ENCODE measurements at places on chromosomes 1 and 21.
A peak's percentile ranks its signal among the peaks of the same experiment; 100 is the strongest.

- no peak for DNase-seq
Measured at GRCh38 chr1:180190091-180190490, 35.4 kb downstream of the QSOX1 start.

DNA sequence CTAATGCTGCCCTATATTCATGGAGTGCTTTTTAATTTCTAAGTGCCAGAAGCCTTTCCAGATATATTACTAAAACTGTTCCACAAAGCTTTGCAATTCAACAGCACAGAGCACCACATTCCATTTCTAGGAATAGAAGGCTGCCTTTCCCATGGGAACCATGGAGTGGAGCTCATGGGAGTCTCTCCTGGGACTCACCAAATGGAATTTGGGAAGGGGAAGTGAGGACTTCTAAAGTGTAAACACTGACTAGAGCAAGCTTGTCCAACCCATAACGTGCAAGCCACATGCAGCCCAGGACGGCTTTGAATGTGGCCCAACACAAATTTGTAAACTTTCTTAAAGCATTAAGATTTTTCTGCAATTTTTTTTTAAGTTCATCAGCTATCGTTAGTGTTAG, 190.4 kb upstream of the TNR start:
- peak; percentile 85 for DNase-seq

DNA sequence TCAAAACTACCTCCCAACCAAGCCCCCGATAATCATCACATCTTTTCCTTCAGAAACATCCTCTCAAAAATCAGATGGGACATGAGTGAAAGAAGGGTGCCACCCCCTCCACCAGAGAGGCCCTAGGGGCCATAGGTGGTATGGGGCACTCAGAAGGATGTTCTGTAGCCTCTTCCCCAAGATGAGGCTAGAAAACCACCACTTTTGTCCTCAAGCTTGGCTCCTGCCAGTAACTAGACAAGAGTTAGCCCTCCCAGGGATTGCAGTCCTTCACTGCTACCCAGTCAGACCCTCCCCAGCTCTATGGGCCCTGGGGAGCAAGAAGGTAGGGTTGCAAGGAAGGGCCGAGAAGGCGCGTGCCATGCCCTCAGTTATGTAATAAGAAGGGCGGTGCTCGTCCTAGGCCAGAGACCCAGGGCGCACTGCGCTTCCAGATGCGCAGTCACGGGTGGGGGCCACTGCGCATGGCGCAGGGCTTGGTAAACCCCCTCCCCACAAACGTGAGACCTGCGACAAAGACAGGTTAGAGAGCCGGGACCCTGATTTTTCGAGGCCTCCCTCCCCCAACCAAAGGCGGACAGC, 69.7 kb downstream of the CD46 start:
- DNase-seq, result no peak

DNA sequence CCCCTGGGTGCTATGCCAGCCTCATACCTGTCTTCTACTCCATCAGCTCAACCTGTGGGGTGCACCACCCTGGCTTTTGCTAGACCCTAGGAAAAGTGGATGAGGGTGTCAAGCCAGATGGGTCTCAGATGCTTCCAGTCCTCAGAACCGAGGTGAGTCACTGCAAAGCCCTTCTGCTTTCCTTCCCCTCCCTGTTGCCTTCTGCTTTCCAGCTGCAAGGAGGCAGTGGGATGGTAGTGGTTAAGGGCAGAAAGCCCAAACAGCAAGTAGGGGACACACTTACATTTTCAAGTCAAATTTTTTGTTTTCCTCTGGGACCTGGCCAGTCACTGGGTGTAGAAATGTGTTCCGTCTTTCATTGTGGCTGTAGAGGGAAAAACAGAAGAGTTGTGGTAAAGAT, 60.7 kb upstream of the GOLT1A start:
- DNase-seq, result peak; percentile 45

DNA sequence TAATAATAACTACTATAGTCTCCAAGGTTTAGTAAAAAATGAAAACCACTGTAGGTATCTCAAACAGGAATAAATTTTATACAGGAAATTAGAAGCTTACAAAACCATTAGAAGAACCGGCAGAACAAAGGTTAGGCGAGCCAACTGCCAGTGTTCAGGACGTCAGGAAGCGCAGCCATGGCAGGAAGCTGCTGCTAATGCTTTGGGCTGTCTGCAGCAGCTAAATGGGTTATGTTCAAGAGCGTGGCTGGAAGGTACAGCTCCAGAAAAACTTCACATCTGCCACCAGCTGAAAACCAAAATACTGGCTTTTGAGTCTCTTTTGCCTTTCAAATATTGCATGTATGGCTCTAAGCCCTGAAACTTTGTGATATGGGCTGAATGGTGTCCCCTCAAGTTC, 35.7 kb upstream of the MYSM1 start:
- DNase-seq, result no peak

DNA sequence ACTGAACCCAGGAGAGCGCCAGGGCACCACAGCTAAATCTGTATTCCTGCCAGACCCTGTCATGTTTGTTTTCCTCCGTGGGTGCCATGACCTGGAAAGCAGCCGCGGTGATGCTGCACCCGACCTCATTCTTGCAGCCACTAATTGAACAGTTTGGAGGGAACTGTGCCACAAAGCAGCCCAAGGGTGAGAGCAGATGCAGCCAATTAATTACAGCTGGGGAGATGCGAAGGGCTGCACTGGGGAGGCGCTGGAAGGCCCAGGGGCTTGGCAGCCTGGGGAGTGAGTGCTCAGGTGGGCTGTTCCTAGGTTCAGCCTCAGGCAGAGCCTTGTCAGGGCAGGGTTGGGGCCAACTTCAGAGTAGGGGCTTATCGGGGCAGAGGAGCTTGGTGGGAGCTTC, 158.4 kb upstream of the CD34 start:
- DNase-seq, result no peak

DNA sequence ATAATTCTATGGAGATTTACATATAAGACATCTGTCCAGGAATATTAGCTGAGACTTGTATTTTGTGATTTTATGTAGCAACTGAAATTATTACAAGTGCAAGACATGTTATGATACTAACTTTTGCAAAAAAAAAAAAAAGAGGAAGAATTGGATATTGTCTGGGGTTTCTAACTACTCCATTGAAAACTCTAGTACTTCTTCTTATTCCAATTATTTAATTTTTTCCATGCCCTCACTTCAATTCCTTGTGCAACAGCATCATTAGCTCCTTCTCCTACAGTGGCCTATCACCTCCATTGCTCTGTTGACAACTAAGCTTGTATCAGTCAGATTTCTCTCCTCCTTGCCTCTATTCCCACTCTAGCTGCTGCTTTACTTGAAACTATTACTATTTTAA, 126.6 kb downstream of the PTPRC start:
- no peak for DNase-seq

DNA sequence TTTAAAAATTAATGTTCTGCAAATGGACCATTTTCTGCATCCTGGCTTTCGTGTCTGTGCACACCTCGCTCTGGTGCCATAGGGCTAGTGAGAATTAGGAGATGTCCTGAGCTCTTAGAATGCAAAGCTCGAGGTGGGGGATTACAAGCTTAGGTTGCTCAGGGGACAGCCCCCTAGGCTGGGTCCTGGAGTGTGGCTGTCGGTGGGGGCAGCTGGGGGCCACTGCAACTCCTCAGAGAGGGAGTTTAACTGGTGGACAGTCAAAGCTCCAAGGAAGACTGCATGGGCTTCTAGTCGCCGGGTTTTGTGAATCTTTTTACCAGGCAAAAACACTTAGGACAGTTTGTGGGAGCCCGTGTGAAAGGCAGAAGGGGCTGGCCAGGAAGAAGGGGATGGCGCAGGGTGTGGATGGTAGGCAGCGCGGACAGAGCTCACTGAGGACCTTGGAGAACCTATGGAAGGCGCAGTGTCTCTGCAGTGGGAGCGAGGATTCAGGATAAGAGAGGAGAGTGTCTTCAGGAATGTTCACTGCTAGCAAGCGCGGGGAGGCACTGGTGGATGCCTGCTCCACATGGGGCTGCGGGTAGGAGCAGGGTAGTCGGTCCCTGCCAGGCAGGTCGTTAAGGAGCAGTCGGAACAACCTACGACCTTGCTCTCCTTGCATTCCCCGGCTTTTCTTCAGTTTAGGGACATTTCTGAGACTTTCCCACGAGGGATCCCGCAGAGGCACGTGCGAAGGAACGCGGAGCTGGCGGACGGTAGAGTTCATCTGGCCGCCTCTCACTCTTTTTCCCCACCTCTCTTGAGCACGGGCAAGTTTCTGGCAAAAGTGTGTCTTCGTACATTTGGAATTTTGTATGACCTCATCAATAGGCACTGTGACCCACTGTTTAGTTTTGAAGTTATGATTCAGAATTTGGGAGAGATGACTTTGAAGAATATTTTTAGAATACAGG, 12.9 kb upstream of the KCNE1 start:
- DNase-seq, result peak; percentile 60

- no peak for DNase-seq
Measured at GRCh38 chr1:182128502-182128901, 67.0 kb upstream of the ZNF648 start.

DNA sequence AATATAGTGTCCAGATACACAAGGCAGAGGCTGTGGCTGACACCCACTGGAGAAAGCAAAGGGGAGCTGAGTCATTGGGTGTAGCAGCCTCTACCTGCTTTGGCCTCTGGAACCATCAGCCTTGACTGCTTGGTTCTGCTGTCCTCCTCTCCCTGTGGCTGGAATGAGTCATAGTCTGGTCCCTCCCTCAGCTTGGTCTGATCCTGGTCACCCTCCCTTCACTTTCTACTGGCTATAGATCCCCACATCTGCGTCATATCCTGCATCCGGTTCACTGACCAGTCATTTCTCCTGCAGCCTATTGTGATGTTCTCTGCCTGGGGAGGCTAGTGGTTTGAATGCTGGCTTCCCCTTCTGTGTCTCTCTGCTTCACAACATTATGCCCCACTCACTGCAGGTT, 372.8 kb upstream of the DAB1 start:
- no peak for DNase-seq

GRCh38 chr1:19081218-19081893, 124.9 kb upstream of the IFFO2 start:
- peak; percentile 81 for DNase-seq

DNA sequence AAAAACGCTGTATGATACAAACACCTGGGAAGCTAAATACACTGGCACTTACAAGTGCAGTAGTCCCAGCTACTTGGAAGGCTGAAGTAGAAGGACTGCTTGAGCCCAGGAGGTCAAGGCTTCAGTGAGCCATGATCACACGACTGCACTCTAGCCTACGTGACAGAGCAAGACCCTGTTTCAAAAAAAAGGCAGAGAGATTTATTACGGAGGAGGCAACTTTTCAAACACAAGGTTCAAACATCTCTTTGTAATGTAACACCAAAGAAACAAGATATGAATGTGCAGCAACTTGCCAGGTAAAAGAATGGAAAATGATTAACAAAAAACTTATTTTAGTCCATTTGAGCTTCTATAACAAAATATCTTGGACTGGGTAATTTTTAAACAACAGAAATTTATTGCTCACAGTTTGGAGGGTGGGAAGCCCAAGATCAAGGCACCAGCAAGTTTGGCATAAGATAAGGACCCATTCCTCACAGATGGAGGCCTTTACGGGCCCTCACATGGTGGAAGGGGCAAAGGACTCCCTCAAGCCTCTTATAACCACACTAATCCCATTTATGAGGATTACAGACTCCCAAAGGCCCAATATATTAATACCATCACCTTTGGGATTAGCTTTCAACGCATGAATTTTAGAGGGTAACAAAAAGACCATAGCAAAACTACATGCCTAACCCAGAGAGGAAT, 73.3 kb downstream of the EVI5 start:
- DNase-seq, result peak; percentile 25

GRCh38 chr21:39384674-39385298, 35.9 kb upstream of the HMGN1 start:
- no peak for DNase-seq

DNA sequence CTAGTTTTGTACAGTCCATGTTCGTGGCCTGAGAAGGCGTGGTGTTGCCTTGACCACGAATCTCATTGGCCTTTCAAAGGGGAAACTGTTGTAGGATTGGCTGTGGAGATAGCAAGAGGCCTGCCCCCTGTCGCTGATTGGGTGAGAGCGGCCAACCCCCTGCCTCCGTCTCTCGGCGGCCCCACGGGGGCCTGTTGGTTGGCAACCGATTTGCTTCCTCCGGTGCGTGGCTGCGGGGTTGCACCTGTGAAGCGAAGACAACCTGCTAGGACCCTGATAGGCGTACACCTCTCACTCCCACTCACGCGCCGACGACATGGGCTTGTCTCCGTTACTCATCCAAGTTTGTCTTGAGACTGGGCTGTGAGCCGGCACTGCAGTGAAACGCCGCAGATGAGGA, at the start of gene UBE2U:
UBE2U (plus strand) TSS at position 204 of the 400 bp plus-strand sequence. CDS start 428 bp downstream, outside the sequence.
- no peak for DNase-seq

DNA sequence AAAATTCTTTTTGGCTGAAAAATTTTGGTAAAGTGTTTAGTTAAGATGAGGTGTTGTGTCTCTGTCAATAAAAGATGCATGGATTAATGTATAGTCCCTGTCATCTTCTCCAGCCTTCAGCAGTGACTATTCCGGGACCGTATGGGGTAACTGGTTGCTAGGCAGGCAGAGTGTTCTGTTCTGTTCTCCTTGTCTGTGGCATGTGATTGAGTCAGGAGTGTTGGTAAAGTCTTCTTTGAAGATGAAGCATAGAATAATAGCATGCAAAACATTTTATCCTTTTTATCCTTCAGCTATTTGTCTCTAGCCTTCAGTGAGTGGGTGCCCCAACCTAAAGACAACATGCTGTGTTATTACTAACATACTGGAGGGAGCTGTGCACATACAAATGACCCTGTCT, 74.6 kb downstream of the RGL1 start:
- peak; percentile 29 for DNase-seq

- no peak for DNase-seq
Measured at GRCh38 chr1:54904476-54905048, 17.6 kb upstream of the DHCR24 start.

DNA sequence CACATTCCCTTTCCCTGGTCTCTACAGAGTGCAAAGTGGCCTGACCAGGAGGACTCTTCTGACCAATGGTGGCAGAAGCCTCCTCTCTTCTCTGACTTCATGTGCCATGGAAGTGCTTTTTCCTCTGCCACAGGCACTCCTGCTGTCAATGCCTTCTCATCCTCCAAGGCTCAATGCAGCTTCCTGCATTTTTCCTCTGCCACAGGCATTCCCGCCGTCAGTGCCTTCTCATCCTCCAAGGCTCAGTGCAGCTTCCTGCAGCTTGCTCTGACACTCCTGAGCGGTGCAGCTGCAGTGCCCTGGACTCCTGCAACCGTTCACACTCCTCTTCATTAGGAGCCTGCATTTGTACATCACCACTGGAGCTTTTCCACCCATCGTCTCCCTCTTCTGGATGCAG, 4.7 kb upstream of the ADARB1 start:
- peak; percentile 28 for DNase-seq

GRCh38 chr1:113136476-113136875, 63.5 kb downstream of the LRIG2 start:
- no peak for DNase-seq

- no peak for DNase-seq
Measured at GRCh38 chr1:175195281-175195680, 2.7 kb upstream of the KIAA0040 start.

DNA sequence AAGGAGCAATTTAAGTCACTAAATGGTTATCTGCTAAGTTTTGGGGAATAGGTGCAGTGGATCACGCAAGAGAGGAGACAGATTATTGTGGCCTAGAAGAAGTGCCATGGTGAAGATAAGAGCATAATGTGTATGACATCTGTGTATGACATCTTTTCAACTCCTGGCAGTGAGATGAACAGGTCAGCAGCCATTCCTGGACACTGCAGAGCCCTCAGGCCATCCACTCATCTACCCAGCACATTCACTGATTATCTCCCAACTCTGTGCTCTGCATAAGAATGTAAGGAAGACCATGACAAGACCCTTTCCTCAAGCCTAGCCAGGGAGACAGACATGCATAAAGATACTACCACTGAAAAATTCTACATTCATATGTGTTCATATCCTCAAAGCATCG, 73.7 kb downstream of the DDR2 start:
- DNase-seq, result no peak

GRCh38 chr1:157113106-157113505, 13.5 kb upstream of the ETV3L start:
- no peak for DNase-seq

GRCh38 chr1:9312168-9312720, 19.6 kb downstream of the SPSB1 start:
- DNase-seq, result peak; percentile 39

Data from fibroblast of villous mesenchyme (primary cell).